Right forelimb (tissue), 1 donor: ENCODE measurements at places on chromosomes 6 and 20.

- DNase-seq: no peak
Observed at GRCh38 chr6:53623497-53623896, 42.1 kb downstream of the KLHL31 start.

DNA sequence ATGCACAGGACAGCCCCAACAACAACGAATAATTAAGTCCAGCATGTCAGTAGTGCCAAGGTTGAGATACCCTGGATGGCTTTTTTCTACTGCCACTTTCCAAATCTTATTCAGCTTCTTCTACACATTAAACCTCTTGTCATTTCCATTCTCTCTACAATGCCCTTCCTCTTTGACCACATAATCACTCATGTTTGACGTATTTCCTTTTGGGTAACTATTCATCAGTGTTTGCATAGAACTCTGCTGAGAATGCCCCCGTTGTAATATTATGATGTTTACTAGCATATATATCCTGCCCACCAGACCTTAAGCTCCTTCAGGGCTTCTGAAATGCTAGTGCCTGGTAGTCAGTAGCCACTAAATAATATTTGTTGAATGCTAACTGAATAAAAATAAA, 515.3 kb upstream of the RNF217 start:
- DNase-seq: no peak

GRCh38 chr20:10786678-10787077, 112.9 kb upstream of the JAG1 start:
- DNase-seq: no peak

GRCh38 chr6:12393100-12393499, 102.9 kb downstream of the EDN1 start:
- DNase-seq: no peak
